ENCODE measurements at places on chromosomes 1 and 21.

DNA sequence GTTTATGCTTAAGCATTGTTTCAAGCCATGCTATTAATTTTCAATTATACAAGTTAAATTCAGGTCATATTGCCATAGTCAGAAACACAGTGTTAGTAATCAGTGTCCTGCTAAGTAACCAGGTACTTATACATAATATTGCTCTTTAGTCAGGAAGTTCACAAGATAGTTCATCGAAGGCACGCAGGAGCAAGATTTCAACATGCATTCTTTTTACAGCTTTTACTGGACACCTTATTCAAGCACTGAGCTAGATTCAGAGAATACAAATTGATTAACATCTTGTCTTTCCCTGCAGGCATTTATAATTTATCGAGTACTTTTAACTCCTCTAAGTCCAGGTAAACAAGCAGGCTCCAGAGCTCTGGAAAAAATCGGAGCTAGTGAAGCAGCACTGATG lies 202.3 kb upstream of the BRINP3 start:
- no peak for DNase-seq

DNA sequence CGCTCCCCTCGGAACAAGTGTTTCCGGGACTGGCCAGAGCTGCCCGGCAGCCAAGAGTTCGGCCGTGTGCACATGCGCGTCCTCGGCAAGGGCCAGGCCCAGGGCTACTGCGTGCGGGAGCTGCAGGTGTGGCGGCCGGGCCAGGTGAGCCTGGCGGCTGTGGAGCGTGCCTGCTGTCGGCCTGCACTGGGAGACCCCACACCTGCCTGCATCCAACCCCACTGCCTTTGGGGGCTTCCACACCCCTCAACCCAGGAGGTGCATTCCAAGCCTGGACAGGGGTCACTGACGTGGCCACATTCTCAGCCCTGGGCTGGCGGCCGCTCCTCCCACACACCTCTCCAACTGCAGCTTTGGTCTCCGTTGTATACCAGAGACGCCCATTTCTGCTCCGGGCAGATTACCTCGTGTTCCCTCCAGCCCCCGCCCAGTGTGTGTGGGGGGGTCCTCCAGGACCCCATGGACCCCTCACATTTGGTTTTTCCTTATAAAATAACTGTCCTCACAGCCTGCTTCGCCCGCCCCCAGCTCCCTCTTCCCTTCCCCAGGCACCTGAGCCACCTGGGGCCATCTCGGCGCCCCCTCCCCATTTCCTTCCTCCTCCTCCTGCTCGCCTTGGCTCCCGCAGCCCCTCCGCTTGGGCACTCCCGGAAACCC lies 6.1 kb downstream of the RNF223 start:
- no peak for DNase-seq

GRCh38 chr1:241847796-241848685 lies at the start of gene EXO1:
TSS of gene EXO1 (plus strand) at chr1:241848204. CDS start at chr1:241850426, 2,222 bp downstream.
- DNase-seq = peak; percentile 84

DNA sequence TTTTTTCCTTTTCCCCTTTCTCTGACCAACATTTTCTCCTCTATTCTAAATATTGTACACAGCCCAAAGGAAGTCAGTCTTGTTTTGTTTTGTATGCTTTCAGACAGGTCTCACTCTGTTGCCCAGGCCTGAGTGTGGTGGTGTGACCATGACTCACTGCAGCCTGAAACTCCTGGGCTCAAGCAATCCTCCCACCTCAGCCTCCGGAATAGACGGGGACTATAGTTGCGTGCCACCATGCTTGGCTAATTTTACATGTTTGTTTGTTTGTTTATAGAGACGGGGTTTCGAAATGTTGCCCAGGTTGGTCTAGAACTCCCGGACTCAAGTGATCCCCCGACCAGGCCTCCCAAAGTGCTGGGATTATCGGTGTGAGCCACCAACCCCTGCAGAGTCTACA lies 72.8 kb downstream of the NRIP1 start:
- DNase-seq = no peak

- peak; percentile 37 for DNase-seq
Measured at GRCh38 chr21:39715804-39716397, 29.1 kb upstream of the IGSF5 start.

GRCh38 chr1:170494369-170494768 lies 37.6 kb upstream of the GORAB start:
- DNase-seq = no peak

GRCh38 chr21:41816583-41817165 lies 49.8 kb upstream of the RIPK4 start:
- DNase-seq = peak; percentile 40

GRCh38 chr1:55694310-55694801 lies 479.2 kb upstream of the USP24 start:
- DNase-seq = no peak

DNA sequence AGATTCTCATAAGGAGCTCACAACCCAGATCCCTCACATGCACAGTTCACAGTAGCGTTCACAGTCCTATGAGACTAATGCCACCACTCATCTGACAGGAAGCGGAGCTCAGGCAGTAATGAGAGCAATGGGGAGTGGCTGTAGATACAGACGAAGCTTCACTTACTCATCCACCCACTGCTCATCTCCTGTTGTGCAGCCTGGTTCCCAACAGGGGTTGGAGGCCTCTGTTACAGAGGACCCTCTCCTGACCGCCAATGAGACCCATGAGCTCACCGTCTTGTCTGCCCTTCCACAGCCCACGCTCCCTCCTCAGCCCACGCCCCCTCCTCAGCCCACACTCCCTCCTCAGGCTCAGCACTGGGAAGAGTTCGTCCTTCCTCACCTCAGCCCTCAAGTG lies 39.6 kb downstream of the RSPH1 start:
- DNase-seq = no peak

- DNase-seq = no peak
Measured at GRCh38 chr1:46220808-46221207, 17.7 kb downstream of the LURAP1 start.

GRCh38 chr1:229693129-229693900 lies 67.3 kb downstream of the URB2 start:
- DNase-seq = no peak

- DNase-seq = peak; percentile 57
Measured at GRCh38 chr1:204763773-204764427, 78.4 kb upstream of the LRRN2 start.

DNA sequence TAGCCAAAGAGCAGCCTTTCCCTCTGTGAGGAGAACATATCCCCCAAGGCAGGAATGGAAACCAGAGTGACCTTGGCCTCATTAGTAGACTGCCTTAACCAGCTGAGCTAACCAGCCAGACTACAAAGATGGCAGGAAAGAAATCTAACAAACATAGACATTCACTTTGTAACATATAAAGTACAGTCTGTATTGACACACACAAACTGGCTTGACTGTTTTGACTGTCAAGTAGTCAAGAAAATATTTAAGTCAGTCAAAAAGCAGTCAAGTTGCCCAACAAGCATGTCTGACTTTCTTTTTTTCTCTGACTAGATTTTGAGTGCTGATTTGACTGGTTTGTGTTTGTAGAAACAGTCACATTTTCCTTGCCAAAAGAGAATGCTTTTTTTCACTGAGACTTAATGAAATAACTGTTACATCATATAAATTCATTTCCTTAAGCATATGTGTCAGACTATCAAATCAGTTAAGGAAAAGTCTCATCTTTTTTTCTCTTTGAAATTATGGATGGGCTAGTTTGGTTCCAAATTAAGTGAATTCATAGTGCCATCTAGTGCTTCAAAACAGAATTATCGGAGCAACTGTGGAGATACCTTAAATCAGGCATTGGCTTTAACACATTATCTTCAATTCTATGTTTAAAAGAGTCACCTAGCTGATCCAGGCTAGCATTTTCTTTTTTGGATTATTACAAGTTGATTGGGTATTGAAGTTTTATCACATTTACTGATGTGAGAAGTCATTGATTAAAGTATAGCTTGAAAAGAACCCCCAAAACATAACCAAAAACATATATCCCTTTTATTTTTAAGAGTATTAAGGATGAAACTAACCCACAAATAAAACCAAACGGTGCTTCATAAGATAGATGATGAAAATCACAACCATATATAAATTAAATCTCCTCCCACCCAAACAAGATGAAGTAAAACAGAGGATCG lies 75.0 kb downstream of the ATP6V1G3 start:
- DNase-seq = no peak

- DNase-seq = no peak
Measured at GRCh38 chr1:203379825-203380224, 28.9 kb upstream of the FMOD start.

- no peak for DNase-seq
Measured at GRCh38 chr1:228280961-228281591, 73.2 kb downstream of the OBSCN start.

GRCh38 chr1:220551718-220552117 lies 23.8 kb downstream of the MARK1 start:
- no peak for DNase-seq

DNA sequence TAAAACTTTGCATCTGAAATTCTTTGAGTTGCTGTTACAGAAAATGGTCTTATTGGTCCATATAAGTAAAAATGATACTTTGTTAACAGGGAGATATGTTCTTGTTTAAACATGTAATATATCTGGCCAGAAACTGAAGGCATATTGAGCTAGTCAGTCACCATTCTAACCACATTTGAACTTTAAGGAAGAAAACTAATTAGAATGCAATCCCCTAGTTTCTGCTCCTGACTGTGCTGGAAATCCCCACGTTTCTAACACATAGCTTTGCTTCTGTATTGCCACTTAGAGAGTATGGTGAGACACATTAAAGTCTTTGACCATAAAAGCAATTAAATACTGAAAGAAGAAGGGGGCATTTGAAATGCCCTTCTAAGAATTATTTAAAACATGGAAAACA lies 32.1 kb upstream of the HIVEP3 start:
- no peak for DNase-seq

GRCh38 chr21:40436261-40436660 lies 410.7 kb downstream of the DSCAM start:
- DNase-seq = no peak

GRCh38 chr1:174239541-174239940 lies 80.2 kb downstream of the RABGAP1L start:
- DNase-seq = no peak

DNA sequence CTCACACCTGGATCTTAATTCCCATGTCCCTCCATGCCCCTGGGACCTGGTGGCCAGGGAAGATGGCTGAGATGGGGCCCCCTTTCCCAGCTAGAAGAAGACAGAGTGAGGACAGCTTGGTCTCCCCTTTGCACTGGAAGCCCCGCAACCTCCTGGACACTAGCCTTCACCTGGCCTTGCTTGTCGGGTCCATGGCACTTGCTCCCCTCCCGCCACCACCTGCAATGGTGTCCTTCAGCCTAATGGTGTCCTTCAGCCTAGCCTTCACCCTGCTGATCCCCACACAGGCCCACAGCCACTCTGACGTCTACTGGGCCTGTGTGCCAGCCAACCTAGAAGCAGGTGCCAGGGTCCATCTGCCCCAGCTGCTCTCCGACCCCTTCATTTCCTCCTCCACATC lies 45.9 kb upstream of the EDN2 start:
- DNase-seq = no peak

- DNase-seq = no peak
Measured at GRCh38 chr1:54543729-54544496, 4.1 kb upstream of the ACOT11 start.

DNA sequence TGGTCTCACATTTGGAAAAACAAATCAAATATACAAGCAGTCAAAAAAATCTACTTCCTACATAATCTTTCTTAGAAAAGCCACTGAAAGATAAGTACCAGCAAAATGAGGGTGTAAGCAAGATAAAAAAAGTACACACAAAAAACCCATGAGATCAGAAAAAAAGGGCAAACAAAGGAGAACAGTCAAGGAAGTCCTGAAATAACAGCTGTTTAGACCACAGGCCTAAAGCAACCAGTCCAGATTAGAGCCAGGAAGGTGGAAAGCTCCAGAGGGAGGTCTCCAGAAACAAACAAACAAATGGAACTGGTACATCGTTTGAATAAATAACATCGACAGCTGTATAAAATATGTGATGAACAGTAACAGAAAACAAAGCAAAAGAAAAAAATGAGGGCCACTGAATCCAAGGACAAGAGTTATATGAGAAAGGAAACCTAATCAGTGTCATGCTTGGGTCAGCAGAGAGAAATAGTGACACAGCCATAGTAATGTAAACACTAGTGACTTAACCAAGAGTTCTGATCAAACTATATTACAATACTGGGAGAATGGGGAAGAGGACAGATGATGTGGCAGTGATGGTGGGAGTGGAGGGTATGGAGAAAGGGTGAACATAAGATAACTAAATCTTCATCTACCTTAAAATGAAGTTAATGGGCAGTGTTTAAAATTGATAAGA lies 67.5 kb downstream of the NVL start:
- DNase-seq = no peak

- no peak for DNase-seq
Measured at GRCh38 chr1:47759251-47759935, 237.8 kb downstream of the TRABD2B start.

- DNase-seq = peak; percentile 37
Measured at GRCh38 chr1:50348449-50349241, 74.6 kb downstream of the DMRTA2 start.

- DNase-seq = no peak
Measured at GRCh38 chr1:85862456-85862855, 154.2 kb upstream of the ZNHIT6 start.

GRCh38 chr21:34227386-34227852 lies 136.4 kb upstream of the KCNE2 start:
- DNase-seq = no peak

- no peak for DNase-seq
Measured at GRCh38 chr1:247322442-247322841, 9.2 kb downstream of the ZNF496 start.

GRCh38 chr1:149931212-149931790 lies 3.7 kb upstream of the SF3B4 start:
- no peak for DNase-seq

- no peak for DNase-seq
Measured at GRCh38 chr1:32068957-32069588, 3.7 kb upstream of the TMEM39B start.

GRCh38 chr1:212518188-212519054 lies 85.7 kb downstream of the NENF start:
- no peak for DNase-seq

- DNase-seq = no peak
Measured at GRCh38 chr1:201226859-201227488, 36.4 kb downstream of the IGFN1 start.

GRCh38 chr1:21670059-21670881 lies 1.1 kb upstream of the RAP1GAP start:
- no peak for DNase-seq

GRCh38 chr1:80924290-80924689 lies 876.4 kb upstream of the ADGRL2 start:
- DNase-seq = no peak

DNA sequence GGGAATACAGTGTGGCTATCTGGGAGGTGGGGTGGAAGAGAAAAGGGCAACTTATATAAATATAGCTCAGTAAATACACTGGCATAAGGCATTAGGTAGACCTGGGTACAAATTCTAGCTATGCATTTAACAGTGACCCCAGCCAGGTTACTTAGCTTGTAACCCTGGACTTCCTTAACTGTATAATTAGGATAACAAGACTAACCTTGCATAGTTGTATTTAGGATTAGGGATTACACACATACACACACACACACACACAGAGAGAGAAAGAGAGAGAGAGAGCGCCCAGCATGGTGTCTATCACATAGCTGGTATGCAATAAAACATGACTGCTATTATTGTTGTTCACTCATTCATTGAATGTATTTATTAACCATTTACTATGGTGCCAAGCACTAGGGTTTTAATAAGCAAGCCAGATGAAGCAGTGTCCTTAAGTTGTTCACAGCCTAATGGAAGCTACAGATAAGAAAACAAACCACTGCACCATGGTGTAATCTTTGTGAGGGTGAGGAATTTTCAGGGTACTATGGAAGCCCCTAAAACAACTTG lies 251.4 kb downstream of the ZNF648 start:
- no peak for DNase-seq

GRCh38 chr1:96116731-96117130 lies 604.9 kb upstream of the PTBP2 start:
- DNase-seq = no peak

- no peak for DNase-seq
Measured at GRCh38 chr1:35708441-35708921, 10.2 kb downstream of the C1orf216 start.

Data from stimulated activated CD4-positive, alpha-beta T cell treated with anti-CD3 and anti-CD28 coated beads, Interleukin-2, amount 100 ng/mL, for 48 hours (primary cell).